ENCODE measurements at places on chromosomes 6 and 20. TPM values are rescaled to one million over a fixed set of nuclear protein-coding genes. Genes with fewer than 3 reads are reported as not detected.

The CST3 gene
- 483 TPM for total RNA-seq

The TSBP1 gene
- total RNA-seq, result not detected

The DLK2 gene
- total RNA-seq, result 3.3 TPM

The HLA-DMA gene
- total RNA-seq, result 2.0 TPM

The SCAND1 gene
- total RNA-seq, result 71.6 TPM

The APCDD1L gene
- 0.53 TPM for total RNA-seq

DNA sequence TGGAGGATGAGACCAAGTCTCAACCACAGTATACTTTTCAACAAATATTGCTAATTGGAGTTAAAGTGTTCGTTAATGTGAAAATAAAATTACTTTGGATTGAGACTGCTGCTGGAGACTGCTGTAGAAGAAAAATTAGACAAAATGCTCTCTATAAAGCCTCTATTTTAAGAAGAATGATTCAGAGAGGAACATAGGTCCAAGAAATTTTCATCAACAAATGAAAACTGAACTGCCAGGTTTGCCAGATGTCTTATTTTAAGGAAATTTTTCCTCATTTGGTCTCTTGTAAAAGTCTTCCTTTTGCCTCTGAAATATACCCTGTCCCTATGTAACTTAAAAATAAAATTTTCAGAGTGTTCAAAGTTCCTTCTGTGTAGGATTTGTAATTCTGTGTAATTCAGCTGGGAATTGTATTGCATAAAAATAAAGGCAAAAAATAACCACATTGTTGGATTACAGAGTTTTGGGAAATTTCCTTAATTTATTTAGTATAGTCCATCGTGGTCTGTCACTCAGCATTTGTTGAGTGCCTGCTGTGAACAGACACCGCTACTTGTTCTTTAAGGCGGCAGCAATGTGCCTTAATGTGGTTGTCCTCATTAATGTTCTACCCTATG lies 27.4 kb downstream of the ANKS1A start:
- no peak overlapping the region for H3K4me3 ChIP-seq
- H3K4me1 ChIP-seq, result peaks cover 11% of the 10 kb centered on the region
- no peaks in the 10 kb centered on the region for H3K27me3 ChIP-seq
- DNase-seq, result no peak
- H3K27ac ChIP-seq, result no peak overlapping the region

DNA sequence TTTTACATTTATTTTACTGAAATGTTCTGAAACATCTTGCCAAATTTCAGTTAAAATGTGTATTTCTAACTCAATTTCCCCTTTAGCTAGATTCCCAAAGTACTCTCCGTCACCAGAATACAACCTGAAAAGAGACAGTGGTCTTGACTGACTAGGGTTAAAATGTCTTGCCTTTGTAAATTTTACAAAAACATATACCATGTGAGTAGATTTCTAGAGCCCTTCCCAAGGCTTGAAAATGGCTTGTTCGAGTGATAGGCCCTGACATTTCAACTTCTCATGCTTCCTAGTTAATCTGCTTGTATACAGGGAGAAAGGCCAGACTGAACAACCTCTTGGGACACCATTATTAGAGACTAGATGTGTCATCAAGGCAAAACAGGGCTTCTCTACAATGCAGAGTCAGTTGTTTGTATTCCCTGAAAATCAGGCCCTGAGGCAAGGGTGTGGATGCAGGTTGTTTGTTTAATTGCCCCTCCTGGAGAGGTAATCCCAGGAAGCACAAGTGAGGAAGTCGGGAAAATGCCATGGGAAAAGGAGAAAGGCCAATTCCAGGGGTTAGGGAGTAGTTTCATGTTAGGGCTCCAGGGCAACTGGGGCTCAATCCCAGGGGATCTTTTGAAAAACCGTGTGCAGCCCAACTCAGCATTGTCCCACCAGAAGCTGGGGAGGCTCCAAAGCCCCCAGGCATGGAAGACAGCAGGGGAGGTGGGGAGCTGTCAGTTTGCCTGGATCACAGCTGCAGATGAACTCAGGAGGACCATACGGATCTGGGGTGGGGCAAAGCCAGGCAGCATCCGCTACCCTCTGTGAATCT lies 11.6 kb upstream of the TFB1M start:
- H3K27ac ChIP-seq, result no peak overlapping the region
- no peaks in the 10 kb centered on the region for H3K27me3 ChIP-seq
- H3K4me1 ChIP-seq, result peaks cover 13% of the 10 kb centered on the region
- H3K36me3 ChIP-seq, result no peaks in the 10 kb centered on the region

DNA sequence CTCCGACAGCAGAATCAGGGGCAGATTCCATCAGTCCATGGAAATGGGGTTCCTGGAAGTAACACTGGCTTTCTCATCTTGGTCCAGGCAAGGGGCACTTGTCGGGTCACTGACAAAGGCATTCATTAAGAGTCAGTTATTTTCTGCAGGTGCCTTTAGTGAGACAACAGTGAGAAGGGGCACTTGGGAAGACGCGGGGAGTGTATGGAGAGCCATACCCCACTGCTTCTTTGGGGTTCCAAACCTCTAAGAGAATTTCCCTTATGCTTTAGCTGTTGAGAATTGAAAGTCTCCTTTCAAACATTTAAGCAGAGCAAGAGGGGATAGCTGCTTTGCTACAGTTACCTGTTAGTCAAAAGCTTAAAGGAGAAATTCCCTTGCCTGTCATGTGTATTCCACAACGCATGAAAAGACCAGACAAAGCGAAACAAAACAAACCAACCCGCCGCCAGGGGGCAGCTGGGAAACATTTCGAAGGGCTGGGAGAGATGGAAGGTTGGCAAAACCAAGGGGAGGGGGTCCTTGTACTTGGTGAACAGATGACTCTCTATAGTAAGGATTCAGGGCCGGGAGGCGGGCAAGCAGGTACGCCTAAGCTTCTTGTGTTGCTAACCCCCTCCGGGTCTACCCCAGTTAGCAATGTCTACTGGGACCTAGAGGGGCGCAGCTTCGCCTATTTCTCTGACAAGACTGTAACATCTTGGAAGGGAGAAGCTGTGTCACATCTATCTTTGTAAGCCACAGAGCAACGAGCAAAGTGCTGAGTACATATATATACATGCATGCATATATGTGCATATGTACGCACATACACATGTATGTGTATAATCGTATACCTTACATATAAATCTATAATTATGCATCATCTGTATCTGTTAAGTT lies 474.9 kb upstream of the AGPAT4 start:
- no peaks in the 10 kb centered on the region for H3K36me3 ChIP-seq
- peaks cover 13% of the 10 kb centered on the region for H3K4me1 ChIP-seq
- no peaks in the 10 kb centered on the region for H3K27me3 ChIP-seq

- no peak for DNase-seq
- no peaks in the 10 kb centered on the region for H3K27me3 ChIP-seq
- H3K27ac ChIP-seq, result peak overlapping the region; percentile 19
- H3K36me3 ChIP-seq, result no peaks in the 10 kb centered on the region
- peaks cover 21% of the 10 kb centered on the region for H3K4me1 ChIP-seq
- H3K4me3 ChIP-seq, result no peak overlapping the region
Observed at GRCh38 chr6:119129968-119130484, 51.6 kb upstream of the FAM184A start.

DNA sequence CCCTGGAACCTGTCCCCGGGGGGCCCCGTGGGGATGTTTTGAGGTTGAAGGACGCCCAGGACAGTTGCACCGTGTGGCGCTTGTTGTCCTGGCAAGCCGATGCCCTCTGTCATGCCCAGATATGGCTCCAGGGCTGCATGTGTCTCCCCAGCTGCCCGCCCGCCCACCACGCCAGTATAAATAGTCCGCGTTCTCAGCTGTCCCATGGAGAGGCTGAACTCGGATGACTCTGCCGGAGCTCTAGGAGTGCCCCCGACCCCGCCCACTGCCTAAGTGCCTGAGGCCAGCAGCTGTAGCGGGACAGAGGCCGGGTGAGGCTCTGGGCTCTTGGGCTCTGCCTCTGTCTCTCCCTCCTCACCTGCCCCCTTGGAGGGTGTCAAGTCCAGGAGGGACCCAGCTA lies 83.0 kb upstream of the GATA5 start:
- DNase-seq, result no peak
- no peaks in the 10 kb centered on the region for H3K36me3 ChIP-seq
- no peak overlapping the region for H3K4me3 ChIP-seq
- peaks cover 7% of the 10 kb centered on the region for H3K27me3 ChIP-seq

- peaks cover 19% of the 10 kb centered on the region for H3K36me3 ChIP-seq
- H3K4me1 ChIP-seq, result no peaks in the 10 kb centered on the region
- H3K4me3 ChIP-seq, result no peak overlapping the region
- peaks cover 4% of the 10 kb centered on the region for H3K27me3 ChIP-seq
Observed at GRCh38 chr20:6044115-6044514, 9.7 kb downstream of the LRRN4 start.

DNA sequence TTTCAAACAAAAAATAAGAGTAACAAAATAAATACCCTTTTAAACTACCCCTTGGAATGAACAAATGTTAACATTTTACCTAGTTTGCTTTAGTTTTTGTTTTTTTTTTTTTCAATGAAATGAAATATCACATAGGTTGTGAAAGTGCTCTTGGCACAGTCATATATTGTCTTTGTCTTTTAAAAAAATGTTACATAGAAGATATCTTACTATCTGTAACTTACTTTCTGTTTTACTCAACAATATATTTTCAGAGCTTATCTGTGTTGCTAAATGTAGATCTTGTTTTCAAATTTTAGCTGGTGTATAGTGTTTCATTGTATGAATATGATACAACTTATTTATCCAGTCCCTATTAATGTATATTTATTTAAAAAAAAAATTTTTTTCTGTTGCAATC lies 8.6 kb downstream of the CEP57L1 start:
- no peaks in the 10 kb centered on the region for H3K27me3 ChIP-seq
- no peak overlapping the region for H3K4me3 ChIP-seq
- H3K4me1 ChIP-seq, result no peaks in the 10 kb centered on the region
- no peak overlapping the region for H3K27ac ChIP-seq
- DNase-seq, result no peak

- H3K4me1 ChIP-seq, result peaks cover 25% of the 10 kb centered on the region
- H3K27ac ChIP-seq, result no peak overlapping the region
- H3K27me3 ChIP-seq, result no peaks in the 10 kb centered on the region
- peaks cover 12% of the 10 kb centered on the region for H3K36me3 ChIP-seq
Observed at GRCh38 chr6:20812776-20813175, 278.5 kb downstream of the CDKAL1 start.

DNA sequence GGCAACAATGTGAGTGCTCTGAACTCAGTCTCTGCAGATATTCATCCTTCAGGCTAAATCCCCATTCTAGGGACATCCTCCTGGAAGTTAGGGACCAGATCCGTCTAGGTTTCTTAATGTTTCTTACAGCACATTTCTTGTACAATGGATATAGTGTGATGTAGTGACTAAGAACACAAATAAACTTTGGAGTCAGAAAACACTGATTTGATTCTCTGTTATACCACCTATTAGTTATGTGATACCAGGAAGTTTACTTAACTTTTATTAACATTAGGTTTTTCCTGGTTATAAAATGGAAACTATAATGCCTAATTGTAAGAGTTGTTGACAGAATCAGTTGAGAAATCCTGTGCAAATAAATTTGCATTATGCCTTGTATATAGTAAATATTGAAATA lies 57.6 kb upstream of the KCNQ5 start:
- no peak overlapping the region for H3K27ac ChIP-seq
- no peak overlapping the region for H3K4me3 ChIP-seq
- no peak for DNase-seq
- no peaks in the 10 kb centered on the region for H3K4me1 ChIP-seq
- no peaks in the 10 kb centered on the region for H3K36me3 ChIP-seq

DNA sequence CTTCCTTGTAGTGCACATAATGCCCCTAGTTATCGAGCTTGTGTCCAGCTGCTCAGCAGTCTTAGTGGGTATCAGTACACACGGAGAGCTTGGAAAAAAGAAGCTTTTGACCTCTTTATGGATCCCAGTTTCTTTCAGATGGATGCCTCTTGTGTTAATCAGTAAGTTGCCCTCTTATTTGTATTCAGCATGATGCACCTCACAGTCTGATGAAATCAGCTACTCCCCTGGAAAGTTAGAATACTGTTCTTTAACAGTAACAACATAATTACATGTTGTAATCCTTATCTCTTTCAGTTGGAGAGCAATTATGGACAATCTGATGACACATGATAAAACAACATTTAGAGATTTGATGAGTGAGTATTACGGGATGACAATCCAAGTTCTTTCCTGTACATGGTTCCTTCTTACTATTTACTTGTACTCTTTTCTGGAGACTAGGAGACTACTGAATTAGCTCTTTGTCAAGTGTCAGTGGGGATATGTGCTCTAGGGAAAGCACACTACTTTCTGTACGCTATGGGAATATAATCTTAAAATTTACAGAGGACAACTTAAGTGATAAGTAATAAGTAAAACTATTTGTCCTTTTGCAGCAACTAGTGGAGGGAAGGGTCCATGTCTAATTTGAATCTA lies 39.1 kb downstream of the PGM3 start:
- H3K36me3 ChIP-seq, result peaks cover 19% of the 10 kb centered on the region
- DNase-seq, result no peak
- no peak overlapping the region for H3K4me3 ChIP-seq

DNA sequence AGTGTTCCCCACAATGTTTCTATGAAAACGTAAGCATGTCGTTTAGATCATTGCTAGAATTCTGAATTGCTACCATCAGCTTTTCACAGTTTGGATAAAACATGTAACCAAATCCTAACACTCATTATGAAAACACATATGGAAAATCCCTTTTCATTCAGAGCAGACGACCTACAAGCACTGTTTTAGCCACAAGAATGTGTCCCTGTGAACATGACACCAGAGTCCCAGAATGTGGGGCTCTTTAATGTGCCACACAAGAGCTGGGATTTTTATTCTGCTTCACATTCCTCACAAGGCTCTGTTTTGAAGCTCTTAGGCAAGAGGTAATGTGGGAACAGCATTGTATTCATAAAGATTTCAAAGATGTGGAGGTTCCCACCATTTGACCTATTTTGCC lies 141.1 kb upstream of the CITED2 start:
- H3K4me3 ChIP-seq, result no peak overlapping the region
- H3K36me3 ChIP-seq, result no peaks in the 10 kb centered on the region
- peaks cover 13% of the 10 kb centered on the region for H3K4me1 ChIP-seq
- no peak for DNase-seq
- H3K27me3 ChIP-seq, result no peaks in the 10 kb centered on the region

GRCh38 chr6:2962636-2963035 lies 8.7 kb downstream of the SERPINB6 start:
- no peaks in the 10 kb centered on the region for H3K27me3 ChIP-seq
- H3K4me3 ChIP-seq, result no peak overlapping the region
- H3K4me1 ChIP-seq, result peaks cover 27% of the 10 kb centered on the region
- H3K27ac ChIP-seq, result no peak overlapping the region
- no peaks in the 10 kb centered on the region for H3K36me3 ChIP-seq

- H3K36me3 ChIP-seq, result no peaks in the 10 kb centered on the region
- H3K27me3 ChIP-seq, result peaks cover 21% of the 10 kb centered on the region
- H3K4me1 ChIP-seq, result peaks cover 5% of the 10 kb centered on the region
- no peak overlapping the region for H3K27ac ChIP-seq
- DNase-seq, result no peak
- no peak overlapping the region for H3K4me3 ChIP-seq
Observed at GRCh38 chr20:22984606-22985005, 50.5 kb upstream of the SSTR4 start.

DNA sequence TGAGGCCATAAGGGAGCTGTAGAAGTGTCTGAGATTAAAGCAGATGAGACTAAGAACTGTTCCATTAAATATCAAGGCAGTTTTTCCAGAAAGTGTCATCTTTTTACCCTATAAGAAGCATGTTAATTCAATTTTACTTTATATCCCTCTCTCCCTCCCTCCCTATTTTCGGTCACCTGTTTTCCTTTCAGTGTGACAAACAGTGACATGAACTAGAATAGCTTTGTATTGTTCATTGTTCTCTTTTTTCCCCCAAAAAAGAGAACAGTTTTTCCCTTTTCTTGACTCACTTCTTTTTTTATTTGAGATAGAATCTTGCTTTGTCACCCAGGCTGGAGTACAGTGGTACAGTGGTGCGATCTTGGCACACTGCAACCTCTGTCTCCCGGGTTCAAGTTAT lies 269.3 kb downstream of the ZFAND3 start:
- no peak overlapping the region for H3K4me3 ChIP-seq
- H3K27ac ChIP-seq, result no peak overlapping the region
- no peaks in the 10 kb centered on the region for H3K27me3 ChIP-seq
- peaks cover 6% of the 10 kb centered on the region for H3K4me1 ChIP-seq
- DNase-seq, result no peak

All from type B pancreatic cell (in vitro differentiated cells).